ENCODE measurements at places on chromosomes 13 and 19.

- no peak for DNase-seq
These were observed 2.2 kb upstream of the SYDE1 start for GRCh38 chr19:15105044-15105443.

DNA sequence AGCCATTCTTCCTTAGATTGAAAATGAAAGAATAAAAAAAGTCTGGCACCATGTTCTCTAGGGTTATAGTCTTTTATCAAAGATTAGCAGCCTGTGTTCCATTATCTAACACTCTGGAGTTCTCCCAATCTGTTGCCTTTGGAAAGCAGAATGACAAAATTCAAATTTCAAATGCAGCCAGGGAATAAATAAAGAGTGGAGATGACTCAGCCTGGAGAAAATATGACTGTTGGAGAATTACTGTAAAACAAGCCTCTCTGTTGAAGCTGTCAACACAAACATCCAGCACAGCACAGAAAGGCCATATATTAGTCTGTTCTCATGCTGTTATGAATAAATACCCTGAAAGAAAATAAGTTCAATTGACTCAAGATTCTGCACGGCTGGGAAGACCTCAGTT, 650.5 kb upstream of the SLC10A2 start:
- no peak for DNase-seq

DNA sequence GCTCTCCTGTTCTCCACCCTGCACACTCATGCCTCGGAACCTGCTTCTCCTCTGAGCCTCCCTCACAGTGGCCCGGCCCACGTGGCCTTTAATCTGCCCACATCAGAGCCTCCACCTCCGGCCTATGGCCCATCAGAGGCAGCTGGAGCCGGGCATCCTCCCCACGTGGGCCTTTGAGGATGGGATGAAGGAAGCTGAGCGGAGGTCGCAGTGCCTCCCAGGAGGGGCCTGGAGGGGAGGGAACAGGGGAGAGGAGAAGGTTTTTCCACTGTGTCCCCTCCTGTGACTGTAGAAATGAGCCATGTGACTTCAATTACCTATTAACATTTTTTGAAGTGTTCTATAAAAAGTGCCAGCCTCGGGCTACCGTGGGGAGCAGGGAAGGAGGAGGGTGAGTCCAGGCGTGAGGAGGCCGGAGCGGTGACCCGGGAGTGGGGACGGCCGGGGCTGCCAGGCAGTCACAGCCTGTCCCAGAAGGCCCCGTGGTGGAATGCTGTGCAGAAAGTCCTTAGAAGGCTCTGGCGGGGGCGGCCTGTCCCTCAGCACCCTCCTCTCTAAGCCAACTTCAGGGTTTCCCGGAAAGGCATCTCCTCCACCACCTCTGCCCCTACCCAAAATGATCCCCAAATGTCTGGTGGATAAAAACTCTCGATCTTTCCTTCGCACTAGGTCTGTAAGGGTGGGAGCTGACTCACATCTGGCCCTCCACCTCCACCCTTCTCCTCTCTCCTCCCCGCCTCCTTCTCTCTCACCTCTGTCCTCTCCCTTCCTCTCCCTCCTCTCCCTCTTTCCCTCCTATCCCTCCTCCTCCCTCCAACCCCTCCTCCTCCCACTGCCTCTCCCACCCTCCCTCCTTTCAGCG, 24.8 kb upstream of the SLC1A5 start:
- no peak for DNase-seq

GRCh38 chr13:20206698-20207235, 14.0 kb upstream of the GJB2 start:
- no peak for DNase-seq

DNA sequence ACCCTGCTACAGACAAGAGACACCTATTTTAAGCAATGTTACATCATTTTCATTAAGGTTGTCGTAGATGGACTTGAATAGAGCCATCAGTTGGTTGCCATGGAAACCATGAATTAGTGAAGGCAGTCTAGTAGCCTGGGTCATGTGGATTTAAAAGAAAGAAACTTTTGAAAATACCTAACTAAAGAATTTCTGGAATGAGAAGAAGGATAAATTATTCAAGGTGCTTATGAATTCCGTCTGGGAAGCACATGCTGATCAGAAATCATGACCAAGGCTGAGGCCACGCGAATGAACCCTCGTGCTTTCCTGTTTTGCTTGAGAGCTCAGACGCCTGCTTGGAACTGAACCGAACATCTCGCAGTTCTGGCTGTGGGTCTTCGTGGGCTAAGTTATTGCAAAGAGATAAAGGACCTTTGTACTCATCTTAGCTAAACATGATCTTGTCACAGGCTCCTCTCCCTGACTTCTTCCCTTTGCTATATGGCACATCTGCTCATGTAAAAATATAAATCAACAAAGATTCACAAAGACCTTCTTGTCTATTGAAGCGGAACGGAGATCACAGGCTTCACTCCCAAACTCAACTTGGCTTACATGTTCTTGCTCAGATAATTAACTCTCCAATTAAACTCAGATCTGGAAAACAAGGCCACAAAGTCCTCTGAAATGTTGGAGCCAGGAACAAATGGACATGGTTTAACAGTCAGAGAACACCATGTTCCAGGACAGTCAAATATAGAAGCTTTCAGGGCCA, 140.2 kb downstream of the NUFIP1 start:
- DNase-seq, result no peak

DNA sequence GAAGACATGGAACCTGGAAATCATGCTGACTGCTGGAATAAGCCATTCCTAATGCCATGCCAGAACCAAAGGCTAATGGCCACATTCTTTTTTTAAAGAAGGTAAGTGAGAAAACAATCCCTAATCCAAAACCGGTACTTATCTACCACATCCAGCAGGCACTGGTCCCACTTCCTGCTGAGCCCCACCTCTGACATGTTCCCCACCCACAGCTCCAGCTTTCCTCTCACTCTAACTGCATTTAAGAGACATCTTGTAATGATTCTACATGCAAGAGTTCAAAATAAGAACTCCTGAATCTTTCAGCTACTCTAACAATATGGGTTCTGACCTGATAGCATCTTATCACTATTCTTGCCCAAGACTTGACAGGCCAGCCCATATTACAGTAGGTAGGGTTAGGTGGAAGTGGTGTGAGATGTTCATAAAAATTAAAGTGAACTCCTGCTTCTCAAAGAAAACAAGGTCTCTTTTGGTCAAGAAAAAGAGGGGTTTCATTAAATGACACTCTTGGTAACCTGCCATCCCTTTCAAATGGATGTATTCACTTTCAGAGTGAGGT, 41.9 kb downstream of the N4BP2L2 start:
- no peak for DNase-seq

DNA sequence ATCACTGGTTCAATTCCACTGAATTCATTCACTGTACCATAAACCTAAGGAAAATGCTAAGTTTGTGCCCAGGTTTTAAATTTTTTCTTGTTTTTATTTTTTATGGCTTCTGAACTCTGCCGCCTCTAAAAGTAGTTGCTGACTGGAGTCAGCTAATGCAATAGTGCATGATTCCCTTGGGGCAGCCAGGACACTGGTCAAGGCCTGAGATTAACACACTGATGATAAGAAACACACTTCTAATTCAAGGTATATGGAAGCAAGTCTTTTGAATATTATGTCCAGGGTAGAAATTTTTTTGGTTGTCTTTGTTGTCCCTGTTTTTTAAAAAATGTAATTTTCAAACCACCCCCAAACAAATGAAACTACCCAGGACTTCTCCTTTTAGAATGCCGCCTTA, 72.2 kb downstream of the CDADC1 start:
- DNase-seq, result no peak

DNA sequence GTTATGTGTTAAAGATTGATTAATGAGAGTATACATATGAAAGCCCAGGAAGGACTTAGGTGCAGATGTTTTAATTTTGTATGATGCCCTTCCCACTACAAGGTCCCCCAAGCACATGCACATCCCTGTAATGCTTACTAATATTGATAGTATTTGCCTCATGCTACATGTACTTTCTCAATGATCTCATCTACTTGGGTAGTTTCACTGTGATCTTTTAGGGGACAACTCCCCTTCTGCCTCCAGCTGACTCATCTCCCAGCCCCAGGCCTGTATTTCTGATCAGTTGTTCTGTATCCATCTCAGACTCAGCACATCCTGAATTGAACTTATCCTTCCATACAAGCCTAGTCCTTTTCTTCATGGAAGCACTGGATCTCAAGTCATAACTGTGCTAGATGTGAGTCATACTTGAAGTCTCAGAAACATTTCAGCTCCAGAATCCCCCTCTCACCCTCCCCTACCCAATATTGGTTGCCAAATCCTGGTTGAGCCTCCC, 49.4 kb upstream of the INTS6 start:
- DNase-seq, result no peak

DNA sequence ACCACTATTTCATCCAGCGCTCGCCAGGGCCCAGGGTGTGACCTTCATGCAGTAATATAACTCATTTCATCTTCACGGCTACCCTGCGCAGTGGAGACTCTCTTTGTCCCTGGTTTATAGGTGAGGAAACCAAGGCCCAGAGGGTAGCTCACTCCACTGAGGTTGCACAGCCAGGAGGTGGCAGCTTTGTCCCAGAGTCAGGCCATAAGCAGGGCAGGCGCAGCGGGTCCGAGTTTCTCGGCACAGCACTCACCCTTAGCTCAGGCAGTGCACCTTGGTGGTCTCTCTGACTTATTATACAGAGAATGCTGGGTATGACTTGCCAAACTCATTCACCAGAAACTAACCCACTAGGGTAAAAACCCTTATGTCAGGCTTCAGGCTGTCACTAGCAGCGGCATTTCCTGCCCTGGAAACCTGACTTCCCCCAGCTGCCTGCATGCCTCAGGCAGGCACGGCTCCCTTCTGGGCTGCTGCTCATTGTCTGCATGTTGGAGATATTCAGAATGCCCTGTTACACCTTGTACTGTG, 24.5 kb downstream of the PPP5C start:
- no peak for DNase-seq

GRCh38 chr13:100872761-100873160, 198.2 kb upstream of the TMTC4 start:
- DNase-seq, result no peak

DNA sequence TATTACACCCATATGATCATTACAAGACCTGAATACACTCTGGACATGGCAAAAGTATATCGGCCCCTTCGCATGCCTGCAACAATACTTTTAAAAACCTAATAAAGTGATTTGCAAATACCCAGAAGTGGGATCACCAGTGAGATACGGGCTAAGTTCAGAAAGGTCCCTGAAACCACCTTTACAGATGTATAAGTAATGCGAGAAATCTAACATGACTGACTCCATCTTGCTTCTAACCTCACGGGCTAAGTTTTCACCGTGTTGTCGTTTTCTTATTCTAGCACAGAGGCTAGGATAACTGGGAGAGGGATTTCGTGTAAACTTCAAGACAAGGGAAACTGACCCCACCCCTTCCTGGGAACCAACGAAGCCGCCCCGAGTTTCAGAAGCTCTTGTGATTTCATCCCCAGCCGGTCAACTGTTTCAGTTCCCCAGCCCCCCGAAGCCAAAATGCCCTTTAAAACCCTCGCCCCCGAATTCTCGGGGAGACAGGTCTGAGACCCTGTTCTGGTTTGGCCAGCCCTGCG, 703 bp downstream of the NEK3 start:
- no peak for DNase-seq

DNA sequence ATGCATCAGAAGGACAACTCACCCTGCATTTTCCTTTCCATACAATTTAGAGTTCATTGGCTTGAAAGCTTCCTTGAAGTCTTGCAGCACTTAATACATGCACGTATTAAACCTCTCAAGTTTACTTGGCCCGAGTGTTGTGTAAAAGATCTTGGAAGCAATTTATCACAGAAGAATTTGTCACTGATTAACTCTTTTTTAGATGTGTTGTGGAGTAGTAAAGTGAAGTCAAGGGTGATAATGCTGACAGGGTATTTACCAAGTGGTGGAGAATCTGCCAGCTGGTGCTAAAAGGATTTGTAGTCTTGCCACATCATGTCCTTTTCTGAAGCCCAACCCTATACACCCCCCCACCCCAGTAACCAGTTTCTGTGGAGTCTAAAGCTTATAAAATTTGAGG, 421.0 kb upstream of the MIR17HG start:
- DNase-seq, result peak; percentile 8

- DNase-seq, result peak; percentile 40
These were observed 406.8 kb downstream of the KLF5 start for GRCh38 chr13:73465617-73465971.

DNA sequence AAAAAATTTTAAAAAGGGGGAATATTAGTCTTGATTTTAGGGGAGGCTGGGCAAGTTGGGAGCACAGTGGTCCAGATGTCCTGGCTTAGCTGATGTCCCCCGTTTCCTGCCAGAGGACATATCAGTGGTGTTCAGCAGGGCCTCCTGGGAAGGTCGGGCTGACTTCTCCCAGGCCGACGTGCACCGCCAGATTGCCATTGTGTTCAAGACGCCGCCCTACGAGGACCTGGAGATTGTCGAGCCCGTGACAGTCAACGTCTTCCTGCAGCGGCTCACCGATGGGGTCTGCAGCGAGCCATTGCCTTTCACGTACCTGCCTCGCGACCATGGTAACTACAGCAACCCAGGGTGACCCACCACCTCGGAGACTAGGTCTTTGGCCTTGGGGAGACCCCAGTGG, 6.4 kb upstream of the CLASRP start:
- DNase-seq, result no peak

GRCh38 chr19:47824396-47824795, 2.7 kb downstream of the CRX start:
- DNase-seq, result no peak

- peak; percentile 89 for DNase-seq
These were observed 601 bp downstream of the FBXL3 start for GRCh38 chr13:77026255-77026860.

- DNase-seq, result no peak
These were observed 153.7 kb downstream of the KLF5 start for GRCh38 chr13:73212482-73212881.

GRCh38 chr13:40478775-40479174, 187.7 kb downstream of the FOXO1 start:
- DNase-seq, result no peak

DNA sequence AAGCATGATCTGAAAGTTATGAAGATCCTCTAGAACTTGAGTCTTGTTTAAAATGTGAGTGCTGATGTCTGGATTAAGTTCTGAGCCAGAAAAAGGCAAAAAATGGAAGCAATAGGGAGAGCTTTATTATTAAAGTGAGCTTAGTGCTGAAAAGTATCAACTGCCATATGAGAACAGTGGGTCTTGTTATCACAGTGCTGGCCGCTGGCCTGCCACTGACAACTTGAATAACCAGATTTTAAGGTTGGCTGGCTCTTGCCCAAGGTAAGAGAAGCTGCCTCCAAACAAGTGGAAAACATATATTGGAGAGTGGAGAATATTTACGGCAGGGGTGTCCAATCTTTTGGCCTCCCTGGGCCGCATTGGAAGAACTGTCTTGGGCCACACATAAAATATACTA, 33.9 kb downstream of the NUFIP1 start:
- DNase-seq, result peak; percentile 87
